ENCODE measurements at places on chromosomes 6 and 20.

DNA sequence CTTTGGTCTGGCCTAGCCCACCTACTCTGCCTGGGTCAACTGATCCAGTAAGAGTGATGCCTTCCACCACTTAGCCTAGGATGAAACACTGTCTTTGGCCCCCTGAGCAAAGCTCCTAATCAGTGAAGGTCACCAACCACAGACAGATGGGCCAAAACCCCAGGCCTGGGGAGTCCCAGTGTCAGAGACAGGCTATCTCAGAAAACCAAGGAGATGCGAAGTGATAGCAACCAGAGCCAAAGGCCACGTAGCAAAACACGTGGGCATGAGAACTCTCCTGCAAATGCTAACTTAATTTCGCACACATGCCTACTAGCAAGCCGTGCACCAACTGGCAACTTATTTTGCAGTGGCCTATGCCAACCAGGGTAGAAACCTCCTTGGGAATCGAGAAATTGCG, 29.1 kb downstream of the AGPAT4 start:
- no peak for DNase-seq

DNA sequence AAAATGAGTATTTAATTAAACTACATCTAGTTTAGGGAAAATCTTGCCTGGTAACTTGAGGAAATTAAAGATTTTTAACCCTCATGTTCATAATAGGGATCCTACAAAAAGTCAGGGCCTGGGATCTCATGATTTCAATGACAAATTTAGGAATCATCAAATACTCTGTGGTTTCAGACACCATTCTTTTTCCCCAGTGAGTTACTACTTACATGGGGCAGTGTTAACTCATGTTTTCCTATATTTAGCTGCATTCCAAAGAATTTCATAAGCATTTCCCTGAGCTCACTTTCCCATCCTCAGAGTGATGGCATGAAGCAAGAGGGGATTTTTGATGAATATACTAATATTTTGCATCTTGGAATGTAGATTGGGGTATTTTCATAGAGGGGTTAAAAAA, 321.7 kb downstream of the CENPW start:
- no peak for DNase-seq

DNA sequence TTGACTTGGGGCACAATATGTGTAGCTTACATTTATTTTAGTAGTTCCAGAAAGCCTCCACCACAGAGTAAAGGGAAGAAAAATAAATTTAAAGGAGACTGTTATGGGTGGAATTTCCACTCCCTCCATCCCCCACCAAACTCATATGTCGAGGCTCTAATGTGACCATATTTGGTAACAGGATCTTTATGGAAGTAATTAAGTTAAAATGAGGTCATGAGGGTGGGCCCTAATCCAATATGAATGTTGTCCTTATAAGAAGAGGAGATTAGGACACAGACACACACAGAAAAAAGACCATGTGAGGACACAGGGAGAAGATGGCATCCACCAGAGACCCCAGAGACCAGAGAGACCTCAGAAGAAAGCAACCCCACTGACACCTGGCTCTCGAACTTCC, 189.7 kb downstream of the EDN1 start:
- no peak for DNase-seq

DNA sequence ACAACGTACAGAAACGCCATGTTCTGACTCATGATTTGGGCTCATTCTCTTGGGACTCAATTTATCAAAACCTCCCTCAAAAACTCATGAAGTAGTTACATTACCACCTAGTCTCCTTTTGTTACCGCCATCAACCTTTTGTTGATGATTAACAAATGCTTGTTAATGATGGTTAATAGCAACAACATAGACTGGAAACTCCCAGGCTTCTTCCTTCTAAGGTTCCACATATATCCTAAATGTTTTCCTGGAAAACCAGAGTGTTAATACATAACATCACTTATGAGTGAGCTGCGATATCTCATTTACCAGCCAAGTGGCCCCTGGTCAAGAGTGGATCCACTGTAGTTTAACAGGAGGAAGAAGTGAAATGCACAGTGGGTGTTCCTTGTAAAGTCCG, 176.3 kb downstream of the ERMARD start:
- no peak for DNase-seq

DNA sequence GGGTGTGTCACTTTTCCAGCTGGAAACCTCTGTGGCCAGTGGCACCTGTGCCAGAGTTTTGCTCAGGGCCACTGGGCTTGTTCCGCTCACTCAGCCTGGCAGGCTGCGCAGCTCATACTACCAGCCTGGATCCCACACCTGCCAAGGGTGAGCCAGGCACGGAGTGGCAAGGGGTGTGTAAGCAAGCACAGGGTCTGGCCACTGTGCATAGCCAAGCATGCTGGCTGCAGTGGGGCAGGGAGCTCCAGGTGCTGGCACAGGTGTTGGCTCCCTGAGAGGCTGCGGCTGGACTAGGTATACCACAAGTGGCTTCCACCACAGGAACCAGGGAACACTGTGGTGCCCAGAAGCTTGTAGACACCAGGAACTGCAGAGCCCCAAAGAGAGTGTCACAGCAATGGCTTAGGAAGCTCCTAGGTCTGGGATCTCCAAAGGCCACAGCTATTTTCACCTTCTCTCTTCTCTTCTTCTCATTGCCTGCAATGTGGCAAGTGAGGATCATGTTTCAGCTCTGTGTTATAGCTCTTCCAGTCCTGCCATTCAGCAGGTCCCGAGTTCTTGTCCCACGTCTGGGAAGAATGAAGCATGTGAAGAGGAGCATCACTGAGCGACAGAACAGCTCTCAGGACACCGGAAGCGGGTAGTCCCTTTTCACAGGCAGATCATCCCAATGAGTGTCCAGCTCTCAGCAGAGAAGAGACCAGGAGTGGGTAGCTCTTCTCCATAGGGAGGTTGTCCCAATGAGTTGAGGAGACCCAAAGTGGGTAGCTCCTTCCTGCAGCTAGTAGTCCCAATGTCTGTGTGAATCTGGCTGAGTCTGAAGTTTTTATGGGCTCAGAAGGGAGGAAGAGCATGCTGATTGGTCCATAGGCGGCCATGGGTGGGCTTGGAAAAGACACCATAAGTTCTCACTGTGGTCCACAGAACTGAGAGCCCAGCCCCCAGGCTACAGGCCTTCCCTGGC, 41.3 kb downstream of the WASF1 start:
- no peak for DNase-seq

DNA sequence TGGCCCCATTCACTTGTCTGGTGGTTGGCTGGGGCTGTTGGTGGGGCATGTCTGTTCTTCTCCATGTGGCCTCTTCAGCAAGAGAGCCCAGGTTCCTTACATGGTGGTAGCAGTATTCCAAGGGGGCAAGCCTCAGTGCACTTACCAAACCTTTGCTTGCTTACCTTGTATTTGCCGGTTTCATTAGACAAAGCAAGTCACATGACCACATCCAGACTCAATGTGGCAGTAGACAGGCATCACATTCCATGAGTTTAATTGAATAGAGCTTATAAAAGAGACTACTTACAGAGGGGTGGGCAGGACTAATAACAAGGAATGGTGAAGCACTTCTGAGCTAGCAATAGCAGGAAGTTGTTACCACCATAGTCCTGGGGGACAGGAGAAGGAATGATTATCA, 78.6 kb downstream of the SNAP25 start:
- no peak for DNase-seq

DNA sequence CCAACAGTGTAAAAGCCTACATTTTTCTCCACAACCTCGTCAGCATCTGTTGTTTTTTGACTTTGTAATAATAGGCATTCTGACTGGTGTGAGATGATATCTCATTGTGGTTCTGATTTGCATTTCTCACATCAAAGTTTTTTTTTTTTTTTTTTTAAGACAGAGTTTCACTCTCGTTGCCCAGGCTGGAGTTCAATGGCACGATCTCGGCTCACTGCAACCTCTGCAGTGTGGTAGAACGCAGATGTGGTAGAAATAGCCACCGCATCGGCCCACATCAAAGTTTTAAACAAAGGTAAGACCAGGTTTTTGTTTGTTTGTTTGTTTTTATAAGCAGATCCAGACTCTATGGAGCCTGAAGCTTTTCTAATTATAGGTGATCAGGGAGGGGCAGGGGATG, 12.7 kb upstream of the PPP1R3G start:
- peak; percentile 20 for DNase-seq

DNA sequence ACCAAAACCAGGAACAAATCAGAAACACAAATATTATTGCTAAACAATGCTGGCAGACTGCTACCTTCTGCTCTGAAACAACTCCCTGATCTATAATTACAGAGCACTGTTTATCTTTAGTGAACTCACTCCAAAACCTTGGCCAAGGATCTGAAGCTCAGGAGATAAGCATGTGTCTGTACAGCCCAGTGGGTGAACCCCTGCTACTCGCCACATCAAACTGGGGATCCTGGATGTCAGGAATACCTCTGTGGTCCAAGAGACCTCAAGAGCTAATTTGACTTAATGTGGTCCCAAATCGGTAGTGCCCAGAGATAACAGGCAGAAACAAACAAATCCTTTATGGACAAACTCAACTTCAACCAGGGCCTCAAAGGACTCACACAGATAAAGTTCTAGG, 381.8 kb downstream of the KIF16B start:
- DNase-seq: no peak

DNA sequence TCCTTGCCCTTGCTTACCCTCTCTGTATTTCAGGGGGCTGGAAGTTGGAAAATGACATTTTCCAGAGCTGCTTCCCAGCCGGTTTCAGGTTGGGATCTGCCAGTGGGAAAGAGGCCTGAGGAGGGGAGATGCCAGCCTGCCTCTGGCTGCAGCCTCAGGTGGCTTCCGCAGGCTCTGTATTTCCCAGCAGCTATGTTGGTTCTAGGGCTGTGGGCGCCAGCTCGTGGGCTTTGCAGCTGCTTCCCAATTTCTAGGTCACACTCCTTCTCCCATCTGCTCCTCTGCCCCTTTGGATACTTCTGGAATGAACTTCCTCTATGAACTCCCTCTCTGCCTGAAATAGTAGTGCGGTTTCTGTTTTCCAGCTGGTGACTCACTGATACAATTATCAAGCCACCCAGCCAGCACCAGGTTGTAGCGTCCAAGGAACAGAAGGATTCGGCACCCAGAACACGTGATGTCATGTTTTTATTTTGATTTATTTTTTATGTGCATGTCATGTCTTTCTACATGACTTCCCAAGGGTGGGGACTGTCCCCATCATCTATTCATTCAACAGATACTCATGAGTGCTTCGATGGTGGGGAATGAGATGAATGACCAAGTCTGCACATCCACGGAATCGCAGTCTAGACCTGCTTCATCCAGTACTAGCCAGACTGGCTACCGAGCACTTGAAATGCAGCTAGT, 38.0 kb downstream of the TGM2 start:
- DNase-seq: no peak

DNA sequence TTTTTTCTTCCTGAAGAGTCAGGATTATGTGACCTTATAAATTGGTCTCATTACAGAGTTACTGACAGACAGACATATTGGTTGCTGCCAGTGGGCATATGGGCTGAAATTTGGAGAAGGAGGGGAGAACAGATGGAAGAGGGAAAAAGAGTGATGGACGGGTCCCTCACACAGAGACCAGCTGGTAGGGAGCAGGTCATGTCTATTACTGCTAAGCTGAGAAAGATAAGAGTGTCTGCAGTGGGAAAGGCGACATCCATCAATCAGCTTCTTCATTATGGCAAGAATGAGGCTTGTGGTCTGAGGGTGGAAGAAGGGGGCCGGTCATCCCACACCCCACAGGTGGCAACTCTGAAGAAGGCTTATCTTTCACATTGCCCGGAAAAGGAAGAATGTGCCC, 353.8 kb upstream of the RSPO3 start:
- DNase-seq: no peak

DNA sequence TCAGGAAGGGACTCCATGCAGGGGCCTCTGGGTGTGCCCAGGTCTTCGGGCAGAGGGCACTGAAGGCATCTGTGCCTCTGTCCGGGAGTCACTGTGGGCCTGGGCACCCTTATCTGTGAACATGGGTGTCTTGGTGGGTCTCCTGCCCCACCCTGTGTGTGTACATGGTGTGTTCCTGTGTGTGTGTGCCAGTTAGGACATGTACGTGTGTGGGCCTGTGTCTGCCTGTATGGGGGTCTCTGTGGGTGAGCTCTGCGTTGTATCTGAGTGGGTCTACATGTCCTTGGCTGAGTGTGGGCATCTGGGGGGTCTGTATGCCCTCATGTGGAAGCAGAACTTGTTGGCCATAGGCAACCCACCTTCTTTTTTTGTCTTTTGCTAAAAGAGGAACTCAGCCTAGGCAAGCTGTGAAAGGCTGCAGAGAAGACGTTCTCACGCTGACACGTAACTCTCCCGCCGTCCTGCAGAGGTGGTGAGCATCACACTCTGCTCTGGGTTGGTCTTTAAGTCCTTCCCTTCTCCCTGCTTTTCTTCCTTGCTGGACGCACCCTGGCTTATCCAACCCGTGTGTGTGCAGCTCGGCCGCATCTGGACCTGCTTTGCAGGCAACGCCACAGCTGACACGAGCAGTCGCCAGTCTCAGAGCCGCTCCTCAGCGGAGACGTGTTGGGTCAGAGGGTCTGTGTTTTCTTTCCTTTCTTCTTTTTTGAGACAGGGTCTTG, 532 bp upstream of the NPBWR2 start:
- DNase-seq: peak; percentile 6

GRCh38 chr20:32495217-32495565, 89.9 kb downstream of the NOL4L start:
- DNase-seq: no peak

GRCh38 chr6:168161371-168161750, 82.3 kb upstream of the FRMD1 start:
- no peak for DNase-seq

DNA sequence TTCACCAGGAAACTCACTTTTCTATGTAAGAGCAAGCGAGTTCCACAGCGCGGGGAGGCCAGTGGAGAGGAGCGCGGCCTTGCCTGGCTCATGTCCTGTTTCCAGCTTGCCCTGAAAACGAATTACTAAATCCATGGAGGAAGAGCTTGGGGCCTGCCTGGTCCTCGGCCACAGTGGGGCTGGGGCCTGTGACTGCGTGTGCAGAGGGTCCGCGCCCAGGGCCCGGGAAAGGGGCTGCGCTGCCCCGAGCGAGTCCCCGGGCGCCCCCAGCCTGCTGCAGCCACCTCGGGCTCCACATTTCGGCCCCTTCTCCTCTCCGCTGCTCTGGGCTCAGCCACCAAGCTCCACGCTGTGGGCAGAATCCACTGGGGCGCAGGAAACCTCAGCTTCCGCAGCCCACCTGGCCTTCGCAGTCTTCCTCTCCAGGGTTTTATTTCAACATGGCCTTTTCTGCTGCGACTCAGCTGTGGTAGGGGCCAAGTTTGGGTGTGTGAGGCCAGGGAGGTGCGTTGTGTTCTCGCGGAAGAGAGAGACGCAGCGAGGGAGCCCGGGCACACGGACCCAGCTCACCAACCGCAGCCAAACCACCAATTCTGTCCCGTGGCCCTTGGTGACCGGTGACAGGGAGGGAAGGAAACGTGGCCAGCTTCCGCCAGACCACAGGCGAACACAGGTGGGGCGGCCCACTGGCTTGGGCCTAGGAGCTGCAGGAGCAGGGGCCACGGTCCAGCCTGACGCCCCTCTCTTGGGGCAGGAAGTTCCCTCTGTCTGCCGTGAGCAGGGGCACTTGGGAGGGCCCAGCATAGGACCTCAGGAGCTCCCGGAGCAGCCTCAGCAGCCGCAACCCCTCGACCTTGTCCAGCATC, 211.4 kb downstream of the ERMARD start:
- DNase-seq: no peak

DNA sequence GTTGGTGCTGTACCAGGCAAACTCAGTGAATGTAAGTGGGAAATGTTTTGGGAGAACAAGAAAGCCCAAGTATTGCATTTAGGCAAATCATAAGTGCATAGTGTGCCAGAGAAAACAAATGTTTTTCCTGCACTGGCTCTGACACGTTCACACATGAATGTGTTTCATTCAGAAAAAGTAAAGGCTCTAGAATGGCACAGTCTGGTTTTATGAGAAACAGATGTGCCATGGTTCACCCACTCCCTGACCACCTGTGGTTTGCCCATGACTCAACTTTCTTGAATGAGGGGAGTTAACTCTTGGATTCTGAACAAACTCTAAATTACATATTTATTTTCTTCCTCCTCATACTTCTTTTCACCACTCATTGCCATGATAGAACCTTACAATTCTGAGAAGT, 126.9 kb downstream of the KCNQ5 start:
- DNase-seq: peak; percentile 52
